ENCODE measurements at places on chromosomes 2 and 18.

DNA sequence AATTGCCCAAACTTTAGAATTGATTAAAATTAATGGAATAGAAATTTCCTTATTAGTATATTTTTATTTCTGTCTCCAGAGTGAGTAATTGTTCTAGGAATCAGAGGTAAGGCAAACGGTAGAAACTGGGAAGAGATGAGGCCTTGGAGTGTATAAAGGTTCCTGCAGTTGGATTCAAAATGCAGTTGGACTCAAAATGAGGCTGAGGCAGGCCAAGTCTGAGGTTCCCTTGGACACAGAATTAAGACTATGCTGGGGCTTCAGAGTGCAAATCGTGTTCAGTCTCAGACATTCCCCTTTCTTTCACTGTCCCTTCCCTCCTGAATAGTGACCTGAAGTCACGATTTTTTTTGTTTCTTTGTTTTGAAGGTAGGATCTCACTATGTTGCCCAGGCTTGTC is 746.9 kb upstream of the NRXN1 start:
- DNase-seq = no peak

DNA sequence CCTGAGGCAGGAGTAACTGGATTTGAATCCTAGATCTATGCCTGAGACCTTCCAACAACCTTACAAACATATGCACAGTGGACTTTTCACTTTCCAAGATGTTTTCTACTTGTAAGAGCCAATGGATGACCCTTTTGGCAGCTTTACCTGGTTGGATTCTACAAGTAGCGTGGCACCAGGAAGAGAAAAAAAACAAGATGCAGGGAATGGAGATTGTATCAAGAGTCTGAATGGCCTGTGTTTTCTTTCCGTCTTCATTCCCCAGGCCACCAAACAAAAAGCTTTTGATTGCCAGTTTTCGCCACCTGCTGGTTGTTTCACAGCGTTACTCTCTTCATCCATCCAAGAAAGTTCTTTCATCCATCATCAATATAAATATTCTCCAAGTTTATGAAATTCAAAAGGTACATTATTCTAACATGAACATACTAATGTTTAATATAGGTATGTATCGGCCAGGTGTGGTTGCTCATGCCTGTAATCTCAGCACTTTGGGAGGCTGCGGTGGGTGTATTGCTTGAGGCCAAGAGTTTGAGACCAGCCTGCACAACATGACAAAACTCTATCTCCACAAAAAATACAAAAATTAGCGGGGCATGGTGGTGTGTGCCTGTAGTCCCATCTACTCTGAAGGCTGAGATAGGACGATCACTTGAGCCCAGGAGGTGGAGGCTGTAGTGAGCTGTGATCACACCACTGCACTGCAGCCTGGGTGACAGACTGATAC is 3.5 kb upstream of the BCL2 start:
- no peak for DNase-seq

DNA sequence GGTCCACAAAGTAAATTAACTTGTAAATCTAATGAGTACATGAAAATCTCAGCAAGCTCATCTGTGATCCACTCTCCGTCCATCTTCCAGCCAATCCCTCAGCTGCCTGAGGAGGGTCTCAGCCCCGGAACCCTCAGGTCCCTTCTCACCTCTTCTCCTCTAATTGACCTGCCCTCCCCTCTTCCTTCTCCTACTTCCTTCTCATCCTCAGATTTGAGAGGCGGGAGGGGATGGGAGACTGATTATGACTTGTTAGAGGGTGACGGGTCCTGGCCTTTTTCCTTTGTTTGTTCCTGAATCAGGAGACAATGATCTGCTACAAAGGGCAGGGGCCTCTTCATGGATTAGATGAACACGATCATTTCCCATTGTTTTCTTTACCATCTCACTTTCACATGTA is 80.1 kb downstream of the CYBRD1 start:
- no peak for DNase-seq

- no peak for DNase-seq
These were observed 87.4 kb downstream of the MDH1 start for GRCh38 chr2:63676135-63676534.

- DNase-seq = no peak
These were observed 29.1 kb downstream of the SP140L start for GRCh38 chr2:230356084-230356483.

GRCh38 chr2:233252227-233252626 is 754 bp downstream of the ATG16L1 start:
- no peak for DNase-seq

- no peak for DNase-seq
These were observed 56.9 kb downstream of the COL4A4 start for GRCh38 chr2:227106845-227107759.

- no peak for DNase-seq
These were observed 177.4 kb downstream of the CAPN13 start for GRCh38 chr2:30629866-30630265.

GRCh38 chr2:212078103-212078502 is 460.5 kb downstream of the ERBB4 start:
- no peak for DNase-seq
